Midbrain (tissue), 1 donor: ENCODE measurements at places on chromosomes 13 and 19.

GRCh38 chr13:111425326-111425725 is 104.9 kb downstream of the TEX29 start:
- no peak for DNase-seq

- no peak for DNase-seq
Measured at GRCh38 chr13:111323950-111324651, 3.7 kb downstream of the TEX29 start.

DNA sequence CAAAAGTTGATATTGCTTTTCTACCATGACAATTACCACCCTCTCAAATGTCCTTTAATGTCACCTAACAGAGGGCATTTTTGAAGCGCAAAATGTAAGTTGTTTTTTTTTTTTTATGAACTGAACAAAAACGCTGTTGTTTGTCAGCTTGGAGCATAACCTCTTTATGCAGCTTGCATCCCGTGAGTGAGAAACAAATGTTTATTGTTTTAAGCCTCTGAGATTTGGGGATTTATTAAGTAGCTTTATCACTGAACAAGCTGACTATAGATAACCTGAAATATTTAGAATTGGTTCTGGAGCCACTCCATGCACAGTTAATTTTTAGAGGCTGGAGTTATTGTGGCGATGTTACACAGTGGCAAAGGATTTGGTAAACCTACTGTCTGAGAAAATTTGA is 80.1 kb upstream of the ATXN8OS start:
- no peak for DNase-seq

DNA sequence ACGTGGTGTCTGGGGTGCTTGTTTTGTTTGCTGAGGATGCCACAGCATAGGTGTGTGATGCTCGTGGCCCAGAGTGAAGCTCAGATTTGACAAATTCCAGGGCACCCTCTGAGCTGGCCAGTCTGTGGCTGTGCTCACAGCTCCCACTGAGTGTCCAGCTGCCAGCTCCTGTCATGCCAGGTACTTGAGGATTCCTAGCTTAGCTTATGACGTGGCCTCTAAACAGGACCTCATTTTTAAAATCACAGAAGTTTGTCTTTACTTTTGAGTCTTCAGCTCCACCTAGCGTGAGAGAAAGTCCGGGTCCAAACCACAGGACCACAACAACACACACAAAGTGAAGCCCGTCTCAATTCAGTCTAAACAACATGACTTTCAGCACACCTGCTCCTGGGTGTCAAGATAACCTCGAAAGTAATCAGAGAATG is 117.3 kb downstream of the RAB20 start:
- no peak for DNase-seq

DNA sequence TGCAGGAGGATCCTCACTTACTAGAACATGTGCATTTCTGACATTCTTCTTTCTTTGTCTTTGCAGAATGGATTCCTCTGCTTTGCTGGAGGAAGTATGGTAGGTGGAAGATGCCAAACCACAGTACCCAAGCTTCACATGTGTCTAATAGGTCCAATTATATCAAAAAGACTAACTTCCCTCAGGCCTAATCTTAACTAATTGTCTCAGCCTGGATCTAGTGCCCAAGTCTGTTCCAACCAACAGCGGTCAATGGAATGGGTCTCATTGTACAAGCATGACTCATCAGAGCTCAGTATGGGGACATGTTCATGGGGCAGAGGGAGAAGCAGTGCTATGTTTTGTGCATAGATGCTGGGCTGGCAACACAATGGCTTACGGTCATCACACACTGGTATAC is 81.6 kb upstream of the CSNK1A1L start:
- no peak for DNase-seq

DNA sequence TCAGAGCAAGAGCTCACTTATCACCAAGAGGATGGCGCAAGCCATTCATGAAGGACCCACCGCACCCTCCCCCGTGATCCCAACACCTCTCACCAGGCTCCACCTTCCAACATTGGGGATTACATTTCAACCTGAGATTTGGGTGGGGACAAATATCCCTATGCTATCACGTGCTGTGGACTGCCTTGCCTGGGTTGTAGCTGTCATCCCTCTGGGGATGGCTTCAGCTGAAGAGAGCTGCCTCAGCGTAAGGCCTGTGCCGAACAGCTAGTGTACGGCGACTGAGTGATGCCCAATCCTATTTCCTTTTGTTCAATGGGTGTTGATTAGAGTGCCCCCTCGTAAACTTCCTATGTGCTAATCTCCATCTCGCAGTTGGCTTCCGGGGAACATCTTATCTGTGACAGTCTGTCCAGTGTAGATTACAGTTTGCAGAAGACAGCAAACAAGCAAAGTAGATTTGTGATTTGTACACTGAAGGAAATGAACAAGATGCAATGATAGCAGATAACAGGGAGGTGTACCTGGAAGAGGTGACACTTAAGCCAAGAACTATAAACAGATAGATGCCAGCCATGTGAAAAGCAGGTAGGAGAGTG is 11.8 kb upstream of the RCBTB1 start:
- DNase-seq: no peak

GRCh38 chr19:45505996-45506245 is 1.4 kb upstream of the VASP start:
- DNase-seq: no peak

DNA sequence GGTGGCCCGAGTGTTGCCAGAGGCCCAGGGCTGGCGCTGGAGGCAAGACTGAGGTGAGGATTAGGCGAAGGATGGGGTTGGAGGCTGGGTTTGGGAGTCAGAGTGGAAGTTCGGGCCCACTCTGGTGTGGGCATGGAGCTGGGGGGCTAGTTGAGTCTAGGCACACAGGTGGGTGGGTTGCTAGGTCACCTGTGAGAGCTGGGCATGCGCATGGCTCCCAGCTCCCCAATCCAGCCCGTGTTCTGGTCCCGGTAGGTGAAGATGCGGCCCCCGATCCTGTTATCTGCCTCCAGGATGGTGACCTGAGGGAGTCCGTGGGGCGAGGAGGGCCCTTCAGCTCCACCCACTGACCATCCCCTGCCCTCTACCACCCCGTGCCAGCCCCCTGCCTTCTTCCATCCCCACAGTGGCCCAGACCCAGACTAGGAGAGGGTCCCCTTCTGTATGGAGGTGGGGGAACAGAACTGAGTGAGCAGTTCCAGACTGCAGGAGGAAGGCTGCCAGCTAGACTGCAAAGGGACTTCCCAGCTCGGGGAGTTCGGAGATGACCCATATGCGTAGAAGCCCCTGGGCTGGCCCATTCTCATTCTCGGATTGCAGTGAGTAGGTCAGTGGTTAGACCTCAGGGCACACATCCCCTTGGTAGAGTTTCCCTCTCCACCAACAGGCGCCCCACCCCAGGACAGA is 1.7 kb downstream of the IL4I1 start:
- DNase-seq: no peak

GRCh38 chr19:7500811-7501450 is 12.1 kb upstream of the PEX11G start:
- DNase-seq: peak; percentile 70

- peak; percentile 96 for DNase-seq
Measured at GRCh38 chr19:18557411-18558201, at the start of gene KXD1. Gene KXD1, plus strand, starts transcription at chr19:18557870. Its CDS starts 4,187 bp downstream, at chr19:18562057.

- DNase-seq: no peak
Measured at GRCh38 chr13:64819081-64819480, 2411.1 kb downstream of the PCDH9 start.

GRCh38 chr13:48006396-48006795 is 5.3 kb upstream of the SUCLA2 start:
- DNase-seq: no peak

DNA sequence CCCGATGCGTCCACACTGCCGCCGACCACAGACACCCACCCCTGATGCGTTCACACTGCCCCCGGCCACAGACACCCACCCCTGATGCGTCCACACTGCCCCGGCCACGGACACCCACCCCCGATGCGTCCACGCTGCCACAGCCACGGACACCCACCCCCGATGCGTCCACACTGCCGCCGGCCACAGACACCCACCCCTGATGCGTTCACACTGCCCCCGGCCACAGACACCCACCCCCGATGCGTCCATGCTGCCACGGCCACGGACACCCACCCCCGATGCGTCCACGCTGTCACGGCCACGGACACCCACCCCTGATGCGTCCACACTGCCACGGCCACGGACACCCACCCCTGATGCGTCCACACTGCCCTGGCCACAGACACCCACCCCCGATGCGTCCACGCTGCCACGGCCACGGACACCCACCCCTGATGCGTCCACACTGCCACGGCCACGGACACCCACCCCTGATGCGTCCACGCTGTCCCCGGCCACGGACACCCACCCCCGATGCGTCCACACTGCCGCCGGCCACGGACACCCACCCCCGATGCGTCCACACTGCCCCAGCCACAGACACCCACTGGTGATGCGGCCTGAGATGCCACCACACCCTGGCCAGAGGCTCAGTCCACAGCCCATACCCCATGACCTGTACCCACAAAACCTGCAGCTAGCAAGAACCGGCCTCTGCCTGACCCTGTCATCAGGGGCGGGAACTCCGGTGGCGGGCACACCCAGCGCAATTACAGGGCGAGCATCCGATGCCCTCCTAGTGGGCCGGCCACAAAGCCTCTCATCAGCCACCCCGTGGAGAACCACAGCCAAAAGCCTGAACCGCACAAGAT is 28.4 kb downstream of the RASA3 start:
- DNase-seq: no peak

GRCh38 chr13:54841682-54842081 is 1813.1 kb downstream of the OLFM4 start:
- no peak for DNase-seq

GRCh38 chr19:3707868-3708206 is 347 bp upstream of the TJP3 start:
- DNase-seq: no peak
